ENCODE measurements at places on chromosomes 13 and 19.

DNA sequence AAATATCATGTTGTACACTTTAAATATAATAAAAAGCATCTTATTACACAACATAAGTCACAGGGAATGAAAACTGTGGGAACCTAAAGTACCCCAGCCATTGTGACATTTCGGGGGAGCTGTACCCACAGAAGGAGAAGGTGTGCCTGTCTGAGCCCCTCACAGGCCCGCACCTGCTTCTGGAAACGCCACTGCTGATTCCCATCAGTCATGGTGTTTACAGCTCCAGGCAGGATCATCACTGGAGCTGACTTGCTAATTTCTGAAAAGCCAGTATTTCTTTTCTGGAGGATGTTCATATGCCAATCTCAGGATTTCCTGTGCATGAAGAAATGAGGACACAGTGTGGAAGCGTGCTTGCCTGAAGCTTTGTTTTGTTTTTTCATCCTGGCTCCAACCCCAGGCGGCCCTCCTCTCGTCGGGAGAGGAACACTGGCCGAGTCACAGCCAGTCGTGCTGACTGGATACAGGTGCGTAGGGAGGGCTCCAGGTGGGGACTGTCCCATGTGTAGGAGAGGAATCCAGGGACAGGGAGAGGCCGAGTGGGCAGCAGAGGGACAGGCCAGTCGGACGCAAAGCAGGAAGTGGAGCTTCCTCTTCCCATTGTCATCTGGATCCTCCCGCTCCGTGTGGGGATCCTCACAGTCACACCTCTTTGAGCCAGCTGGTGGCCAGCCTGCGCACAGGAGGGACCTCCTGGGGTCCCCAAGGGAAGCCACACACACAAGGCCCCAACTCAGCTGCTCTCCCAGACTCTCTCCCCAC lies 4.2 kb upstream of the ATP12A start:
- no peak for DNase-seq

DNA sequence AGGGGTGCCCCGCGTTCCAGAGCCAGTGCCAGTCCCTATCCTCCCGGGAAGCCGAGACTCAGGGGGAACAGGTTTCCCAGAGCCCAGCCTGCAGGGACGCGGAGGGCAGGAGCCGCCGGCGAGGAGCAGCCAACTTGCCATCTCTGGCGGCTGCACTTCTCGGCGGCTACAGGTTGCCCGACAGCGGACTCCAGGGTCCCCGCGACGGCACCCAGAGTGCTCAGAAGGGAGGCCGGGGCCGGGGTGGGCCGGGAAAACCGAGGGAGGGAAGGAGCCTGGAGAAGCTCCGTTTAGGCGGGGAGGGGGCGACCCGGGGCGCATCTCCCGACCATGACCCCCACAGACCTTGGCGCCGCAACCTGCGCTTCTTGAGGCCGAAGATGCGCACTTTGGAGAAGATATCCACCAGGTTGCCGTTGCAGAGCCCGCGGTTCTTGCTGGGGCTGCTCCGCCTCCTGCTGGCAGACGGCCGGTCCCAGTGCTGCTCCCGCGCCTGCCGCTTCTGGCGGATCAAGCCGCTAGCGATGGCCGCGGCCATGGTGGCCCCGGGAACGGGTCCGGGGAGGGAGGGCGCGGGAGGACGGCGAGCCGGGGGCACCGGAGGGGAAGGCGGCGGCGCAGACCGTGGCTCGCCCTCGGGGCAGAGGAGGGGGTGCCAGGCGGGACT lies 463.8 kb downstream of the ITGBL1 start:
- DNase-seq: peak; percentile 12

- no peak for DNase-seq
These were observed 254.9 kb upstream of the PCDH20 start for GRCh38 chr13:61670384-61671161.

DNA sequence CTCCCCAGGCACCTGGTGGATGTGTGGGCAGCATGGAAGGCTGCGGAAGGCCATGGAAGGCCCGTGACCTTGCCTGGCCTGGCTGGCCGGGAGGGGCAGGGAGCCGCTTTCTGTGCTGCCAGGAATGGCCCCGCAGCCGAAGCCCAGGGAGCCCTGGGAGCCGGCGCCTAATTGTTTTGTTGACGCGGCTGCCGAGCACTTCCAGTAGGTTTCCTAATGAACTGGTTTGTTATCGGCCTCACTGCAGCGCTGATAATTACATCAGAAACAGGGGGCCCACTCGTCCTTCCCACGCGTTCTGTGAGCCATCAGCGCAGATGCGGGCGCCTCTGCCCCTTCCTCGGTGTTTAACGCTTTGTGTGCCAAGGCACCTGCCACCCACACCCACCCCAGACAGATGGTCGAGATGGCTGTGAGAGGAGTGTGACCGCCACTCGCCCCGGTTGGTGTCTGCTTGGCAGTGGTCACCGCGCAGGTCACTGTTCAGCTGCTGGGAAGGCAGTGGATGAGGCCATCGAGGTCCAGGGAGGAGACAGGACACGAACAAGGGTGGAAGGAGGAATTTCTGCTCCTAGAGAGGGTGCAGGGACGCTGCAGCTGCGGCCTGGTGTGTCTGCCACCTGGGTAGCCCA lies 124.5 kb downstream of the KDM4B start:
- no peak for DNase-seq

DNA sequence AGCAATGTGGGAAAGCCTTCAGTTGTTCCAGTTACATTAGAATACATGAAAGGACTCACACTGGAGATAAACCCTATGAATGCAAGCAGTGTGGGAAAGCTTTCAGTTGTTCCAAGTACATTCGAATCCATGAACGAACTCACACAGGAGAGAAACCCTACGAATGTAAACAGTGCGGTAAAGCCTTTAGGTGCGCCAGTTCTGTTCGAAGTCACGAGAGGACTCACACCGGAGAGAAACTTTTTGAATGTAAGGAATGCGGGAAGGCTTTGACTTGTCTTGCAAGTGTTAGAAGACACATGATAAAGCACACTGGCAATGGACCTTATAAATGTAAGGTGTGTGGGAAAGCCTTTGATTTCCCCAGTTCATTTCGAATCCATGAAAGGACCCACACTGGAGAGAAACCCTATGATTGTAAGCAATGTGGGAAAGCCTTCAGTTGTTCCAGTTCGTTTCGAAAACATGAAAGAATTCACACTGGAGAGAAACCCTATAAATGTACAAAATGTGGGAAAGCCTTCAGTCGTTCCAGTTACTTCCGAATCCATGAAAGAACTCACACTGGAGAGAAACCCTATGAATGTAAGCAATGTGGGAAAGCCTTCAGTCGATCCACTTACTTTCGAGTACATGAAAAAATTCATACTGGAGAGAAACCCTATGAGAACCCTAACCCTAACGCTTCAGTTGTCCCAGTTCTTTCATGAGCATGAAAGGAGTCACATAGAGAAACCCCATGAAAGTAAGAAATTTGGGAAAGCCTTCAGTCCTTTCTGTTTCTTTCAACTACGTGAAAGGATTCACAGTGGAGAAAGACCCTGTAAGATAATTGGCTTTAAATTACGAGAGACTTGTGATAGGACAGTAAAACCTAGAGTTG lies 20.1 kb downstream of the ZNF627 start:
- DNase-seq: no peak

- peak; percentile 80 for DNase-seq
These were observed 4.4 kb upstream of the PROZ start for GRCh38 chr13:113153810-113154748.

DNA sequence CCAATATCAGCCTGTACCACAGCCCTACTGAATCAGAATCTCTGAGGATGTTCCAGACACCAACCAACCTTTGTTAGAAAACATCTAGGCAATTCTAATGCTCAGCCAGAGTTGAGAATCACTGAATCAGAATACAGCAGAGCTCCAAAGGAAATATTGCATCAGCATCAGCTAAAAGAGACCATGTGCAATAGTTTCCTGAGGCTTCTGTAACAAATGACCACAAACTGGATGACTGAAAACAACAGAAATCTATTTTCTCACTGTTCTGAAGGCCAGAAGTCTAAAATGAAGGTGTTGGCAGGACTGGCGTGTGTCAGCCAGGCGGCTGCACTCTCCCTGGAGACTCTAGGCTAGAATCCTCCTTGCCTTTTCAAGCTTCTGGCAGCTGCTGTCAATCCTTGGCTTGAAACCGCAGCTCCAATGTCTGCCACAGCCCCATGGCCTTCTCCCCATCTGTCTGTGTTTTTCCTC lies 1.2 kb upstream of the DCT start:
- no peak for DNase-seq

DNA sequence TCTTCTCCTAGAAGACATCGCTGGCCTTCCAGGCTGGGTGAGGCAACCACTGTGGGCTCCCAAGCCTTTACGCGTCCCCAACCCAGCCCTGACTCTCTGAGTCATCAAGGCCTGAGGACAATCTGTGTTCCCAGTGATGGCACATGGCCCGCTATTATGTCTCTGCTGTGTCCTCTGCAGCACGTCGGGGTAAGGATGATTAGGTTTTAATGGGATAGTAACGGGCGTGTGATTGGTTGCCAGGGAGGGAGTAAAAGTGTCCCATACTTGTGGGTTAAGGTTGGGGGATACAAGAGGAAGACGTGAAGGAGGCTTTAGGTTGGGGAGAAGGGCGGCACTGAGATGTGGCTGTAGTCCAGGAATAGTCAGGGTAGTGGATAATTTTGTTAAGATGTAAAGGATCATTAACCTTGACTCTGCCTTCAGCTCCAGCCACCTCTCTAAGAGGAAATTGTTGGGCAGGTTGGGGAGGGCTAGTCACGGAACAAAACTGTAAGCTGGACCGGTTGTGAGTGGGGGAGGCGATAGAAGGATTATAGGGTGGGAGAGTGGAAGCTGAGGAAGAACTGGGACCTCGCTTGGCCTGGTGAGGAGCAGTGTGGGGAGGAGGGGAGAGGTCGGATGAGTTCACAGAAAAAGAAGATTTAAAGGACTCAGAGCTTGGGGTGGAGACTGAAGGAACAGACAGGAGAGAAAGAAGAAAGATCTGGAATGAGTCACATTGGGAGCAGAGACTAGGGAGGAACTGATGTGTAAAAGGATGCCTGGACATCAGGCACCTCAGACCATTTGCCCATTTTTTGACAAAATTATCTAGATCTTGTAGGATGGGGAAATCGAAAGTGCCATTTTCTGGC lies 27.9 kb upstream of the IGFL1 start:
- no peak for DNase-seq

DNA sequence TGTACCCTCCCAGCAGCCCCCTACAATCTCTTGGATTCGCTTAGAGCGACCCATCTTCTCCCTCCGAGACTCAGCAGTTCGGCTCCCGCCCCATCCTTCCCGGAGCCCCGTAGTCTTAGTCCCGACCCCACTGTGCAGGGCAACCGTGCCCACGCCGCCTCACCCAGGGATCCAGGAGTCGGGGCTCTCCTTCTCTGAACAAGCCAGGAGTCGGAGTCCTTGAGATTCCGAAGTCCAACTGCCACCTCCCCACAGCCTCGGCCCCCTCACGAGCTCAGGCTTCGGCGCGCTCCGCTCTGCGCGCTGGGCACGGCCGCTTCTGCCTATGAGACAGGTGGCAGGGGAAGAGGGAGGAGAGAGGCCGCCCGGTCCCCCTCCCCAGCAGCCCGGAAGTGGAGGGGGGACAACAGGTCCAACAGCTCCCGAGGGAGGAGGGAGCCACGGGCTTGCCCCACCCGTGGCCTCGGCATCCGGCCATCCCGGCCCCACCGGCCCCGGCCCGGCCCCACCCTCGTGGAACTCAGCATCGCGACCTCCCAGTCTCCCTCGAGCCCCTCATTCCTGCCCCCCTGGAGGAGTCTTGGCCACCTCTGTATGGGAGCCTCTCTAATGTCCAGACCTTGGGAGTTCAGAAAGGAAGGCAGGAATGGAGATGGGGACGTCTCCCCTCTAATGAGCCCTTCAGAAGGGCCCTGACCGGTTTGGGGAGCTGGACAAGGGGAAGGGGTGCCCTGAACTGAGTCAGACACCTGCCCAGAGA lies at the start of gene PHLDB3:
TSS of gene PHLDB3 (minus strand) at position 321 of the 760 bp plus-strand sequence. CDS start 628 bp downstream, outside the sequence.
- peak; percentile 69 for DNase-seq

DNA sequence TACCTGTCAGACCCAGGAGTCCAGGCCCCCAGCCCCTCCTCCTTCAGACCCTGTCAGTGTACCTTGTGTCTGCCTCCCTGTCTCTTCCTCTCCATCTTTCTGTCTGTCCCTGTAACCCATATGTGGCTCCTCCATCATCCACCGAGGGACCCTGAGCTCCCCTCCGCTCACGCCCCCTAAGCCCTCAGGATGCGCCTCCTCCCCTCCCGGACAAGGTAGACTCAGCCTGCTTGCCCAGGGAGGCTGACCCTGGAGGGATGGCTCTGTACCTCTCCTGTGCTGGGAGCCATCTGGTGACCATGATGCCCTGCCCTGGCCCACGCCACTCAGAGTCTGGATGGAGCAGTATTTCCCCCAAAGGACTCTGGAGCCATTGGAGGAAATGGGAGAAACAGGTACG lies 1.0 kb upstream of the CAPN12 start:
- no peak for DNase-seq

- no peak for DNase-seq
These were observed 3.0 kb downstream of the IRS2 start for GRCh38 chr13:109783447-109783814.

GRCh38 chr13:27574661-27575060 lies 45.7 kb downstream of the LNX2 start:
- DNase-seq: no peak

DNA sequence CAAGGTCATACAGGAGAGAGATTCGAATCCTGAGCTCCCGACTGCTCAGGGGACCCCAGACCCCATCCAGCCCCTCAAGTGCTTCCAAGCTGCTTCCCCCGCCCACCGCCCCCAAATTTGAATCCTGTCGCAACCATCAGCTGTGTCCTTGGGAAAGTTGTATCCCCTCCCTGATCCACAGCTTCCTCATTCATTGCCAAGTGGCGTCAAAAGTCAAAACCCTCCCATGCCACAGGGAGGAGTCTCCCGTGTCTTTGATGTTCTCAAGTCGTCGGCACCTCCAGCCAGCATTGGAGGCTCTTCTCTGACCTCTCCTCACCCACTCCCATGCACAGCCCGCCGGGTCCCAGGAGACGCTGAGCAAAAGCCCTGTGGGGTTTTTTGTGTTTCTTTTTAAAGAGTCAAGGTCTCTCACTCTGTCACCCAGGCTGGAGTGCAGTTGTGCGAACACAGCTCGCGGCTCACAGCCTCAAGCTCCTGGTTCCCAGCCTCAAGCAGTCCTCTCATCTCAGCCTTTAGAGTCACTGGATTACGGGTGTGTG lies 2.8 kb upstream of the IFI30 start:
- DNase-seq: no peak

GRCh38 chr13:102141625-102142472 lies 260.0 kb downstream of the FGF14 start:
- no peak for DNase-seq

DNA sequence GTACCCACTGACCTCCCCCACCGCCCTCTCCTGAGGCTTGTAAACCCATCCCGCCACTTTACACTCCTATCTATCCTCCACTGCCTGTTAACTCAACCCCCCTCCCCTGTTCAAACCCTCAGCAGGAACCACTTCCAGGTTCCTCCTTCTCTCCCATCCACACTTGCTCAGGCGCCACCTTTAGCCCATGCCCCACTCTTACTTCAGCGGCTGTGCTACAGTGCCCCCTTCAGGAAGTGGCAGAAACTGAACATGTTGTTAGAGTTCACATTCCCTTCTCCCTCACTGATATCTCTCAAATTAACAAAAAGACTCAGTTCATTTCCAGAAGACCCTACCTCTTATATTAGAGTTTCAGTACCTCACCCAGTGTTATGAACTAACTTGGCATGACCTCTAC lies 49.4 kb downstream of the ZNF91 start:
- DNase-seq: no peak

Measured in pancreas (tissue), 10 donors.